ENCODE measurements at places on chromosomes 11 and 22.

DNA sequence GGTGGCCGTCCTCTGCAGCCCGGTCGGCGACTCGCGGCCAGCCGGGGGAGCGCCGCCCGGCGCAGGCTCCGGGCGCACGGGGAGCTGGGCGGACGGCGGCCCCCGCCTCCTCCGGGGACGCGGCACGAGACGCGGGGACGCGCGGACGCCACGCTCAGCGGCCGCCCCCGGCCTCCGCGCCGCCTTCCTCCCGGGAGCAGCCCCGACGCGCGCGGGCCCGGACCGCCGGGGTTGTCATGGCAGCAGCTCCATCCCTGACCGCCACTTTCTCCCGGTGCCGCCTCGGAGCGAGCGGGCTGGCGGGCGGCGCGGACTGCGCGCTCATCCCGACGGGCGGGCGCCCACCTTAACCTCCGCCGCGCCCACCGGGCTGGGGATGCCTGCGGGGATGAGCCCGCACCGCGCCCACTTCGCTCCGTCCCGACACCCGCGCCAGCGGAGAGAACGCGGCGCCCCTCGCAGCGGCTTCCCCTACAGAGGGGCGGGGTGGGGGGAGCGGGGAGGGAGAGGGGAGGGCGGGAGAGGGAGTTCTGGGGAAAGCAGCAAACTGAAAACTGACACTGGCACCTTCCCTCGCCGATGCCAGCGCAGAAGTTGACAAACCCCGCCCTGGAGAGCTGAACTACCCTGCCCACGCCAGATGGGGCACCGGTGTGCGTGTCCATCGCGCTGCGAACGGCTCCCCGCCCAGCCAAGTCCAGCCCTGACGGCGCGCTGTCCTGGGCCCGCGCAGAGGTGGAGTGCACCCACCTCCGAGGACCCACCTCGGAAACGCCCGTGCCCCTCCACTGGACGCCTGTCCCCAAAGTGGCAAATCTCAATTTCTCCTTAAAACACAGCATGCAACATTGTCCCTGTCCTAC, 588.4 kb downstream of the OPCML start:
- no peak for DNase-seq

GRCh38 chr22:44329179-44329796, 16.5 kb upstream of the SHISAL1 start:
- no peak for DNase-seq

DNA sequence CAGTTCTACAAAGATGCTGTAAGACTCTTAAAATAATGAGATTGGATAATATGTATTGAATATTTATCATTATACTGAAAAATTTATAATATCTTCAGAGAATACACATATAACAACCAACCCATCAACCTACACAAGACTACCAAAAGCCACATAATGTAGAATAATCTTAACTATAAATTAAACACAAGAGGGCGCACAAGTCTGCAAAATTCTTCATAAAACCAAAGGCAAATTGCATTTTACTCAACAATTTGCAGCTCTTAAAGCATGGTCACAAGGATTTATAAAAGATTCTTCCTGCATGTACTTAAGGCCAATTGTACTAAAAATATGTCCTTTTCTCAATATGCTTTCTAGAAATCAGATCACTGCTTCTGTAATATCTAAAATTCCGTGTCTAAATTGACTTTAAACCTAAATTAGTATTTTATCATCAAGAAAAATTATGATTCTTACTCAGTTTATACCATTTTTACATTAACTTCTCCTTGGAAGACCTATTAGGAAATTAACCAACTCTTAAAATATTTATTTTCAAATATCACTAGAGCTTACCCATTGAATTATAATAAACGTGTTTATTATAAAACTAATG, 79.0 kb downstream of the TTC28 start:
- DNase-seq, result no peak

DNA sequence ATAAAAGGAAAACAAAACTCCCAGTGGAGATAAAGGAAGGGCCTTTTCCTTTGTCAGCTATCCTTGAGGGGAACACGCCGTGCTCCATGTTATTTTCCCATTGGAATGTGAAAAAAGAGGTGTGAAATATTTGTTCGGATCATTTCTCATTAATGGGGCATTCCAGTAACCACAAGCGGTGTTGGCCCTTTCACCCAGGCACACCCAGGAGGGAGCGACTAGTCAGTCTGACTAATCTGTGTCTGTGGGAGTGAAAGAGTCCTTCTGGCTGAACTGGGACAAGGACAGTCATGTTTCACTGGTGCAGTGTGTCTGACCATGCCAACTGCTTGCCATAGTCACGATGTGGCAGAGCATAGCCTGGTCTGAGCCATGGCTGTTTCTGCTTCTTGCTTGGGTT, 13.0 kb upstream of the MYEOV start:
- DNase-seq, result no peak

DNA sequence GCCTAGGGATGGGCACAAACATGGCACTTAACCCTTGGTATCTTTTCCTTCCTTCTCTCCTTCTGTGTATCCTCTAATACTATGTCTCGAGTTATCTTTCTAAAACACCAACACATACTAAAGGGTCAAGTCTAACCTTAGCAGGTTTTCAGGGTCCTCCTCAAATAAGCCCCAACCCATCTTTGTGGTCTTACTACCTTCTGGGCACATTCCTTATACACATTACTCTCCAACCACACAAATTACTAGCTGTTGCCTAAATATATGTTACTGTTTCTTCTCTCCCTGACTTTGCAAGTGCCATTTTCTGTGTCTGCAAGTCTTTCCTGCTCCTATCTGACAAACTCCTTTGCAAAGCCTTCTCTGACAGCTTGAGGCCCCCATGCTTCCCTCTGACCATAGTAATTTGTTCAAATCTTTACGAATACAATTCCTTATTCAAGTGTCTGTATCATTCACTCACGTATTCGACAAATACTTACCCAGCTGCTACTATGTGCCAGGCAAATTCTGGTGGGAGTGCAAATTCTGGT, 15.8 kb upstream of the NUP160 start:
- DNase-seq, result no peak

- DNase-seq, result no peak
These were observed 216.5 kb upstream of the GRIA4 start for GRCh38 chr11:105393326-105393725.

DNA sequence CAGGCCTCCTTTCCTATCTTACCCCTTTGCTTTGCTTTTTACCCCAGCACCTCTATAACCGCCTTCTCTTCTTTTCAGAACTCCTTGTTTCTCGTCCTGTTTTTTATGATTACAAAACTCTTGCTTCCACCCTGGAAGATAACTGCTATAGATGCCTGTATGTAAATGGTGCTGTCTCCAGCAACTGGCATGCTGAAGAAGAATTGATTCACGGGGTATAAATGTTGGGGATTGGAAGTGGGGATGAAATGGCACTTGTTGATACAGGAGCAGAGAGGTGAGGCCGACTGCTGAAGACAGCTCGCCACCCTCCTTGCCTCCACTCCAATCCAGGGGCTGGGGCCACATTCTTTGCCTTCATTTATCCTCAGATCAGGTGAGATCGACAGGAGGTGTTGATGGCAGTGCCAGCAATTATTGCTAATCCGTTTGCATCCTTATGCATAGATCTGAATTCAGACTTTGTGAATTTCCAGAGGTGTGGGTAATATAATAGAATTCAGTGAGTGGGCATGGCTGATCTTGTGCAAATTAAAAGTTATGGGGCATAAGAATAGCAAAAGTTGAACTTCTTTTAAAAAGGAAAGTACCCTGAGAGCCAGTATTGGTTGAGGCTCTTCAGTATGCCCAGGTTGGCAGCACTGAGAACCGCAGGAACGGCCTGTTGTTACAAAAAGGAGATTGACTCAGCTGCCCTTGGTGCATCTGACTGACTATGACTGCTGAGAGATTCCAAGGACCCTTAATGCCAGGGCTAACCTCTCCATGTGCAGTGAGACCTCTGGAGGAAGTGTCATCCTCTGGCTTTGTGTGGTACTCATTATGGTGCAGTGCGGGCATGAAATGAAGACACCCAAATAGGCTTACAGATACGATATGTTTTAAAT, 5.3 kb downstream of the NEAT1 start:
- peak; percentile 51 for DNase-seq

- no peak for DNase-seq
These were observed 43.9 kb downstream of the CCDC34 start for GRCh38 chr11:27319072-27319471.

GRCh38 chr11:133840479-133840941, 4.8 kb downstream of the SPATA19 start:
- DNase-seq, result no peak

DNA sequence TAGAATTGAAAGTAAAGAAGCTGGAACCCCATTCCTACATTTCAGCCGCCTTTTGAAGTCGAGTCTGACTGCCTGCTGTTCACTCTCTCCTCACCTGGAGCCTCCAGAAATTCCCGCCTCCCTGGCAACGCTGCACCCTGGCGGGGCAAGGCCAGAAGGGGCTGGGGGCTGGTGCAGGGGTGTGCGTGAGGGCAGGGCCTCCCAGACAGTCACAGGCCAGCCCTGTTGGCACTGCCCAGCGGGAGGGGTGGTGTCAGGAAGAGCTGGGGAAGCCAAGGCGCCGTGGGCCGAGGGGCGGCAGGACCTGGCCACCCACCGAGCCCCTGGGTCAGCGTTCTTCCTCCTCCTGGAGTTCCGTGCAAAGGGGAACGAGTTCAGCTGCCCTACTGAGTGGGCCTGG, 123.2 kb downstream of the KCNQ1OT1 start:
- DNase-seq, result no peak

GRCh38 chr11:101127699-101128570, 1.7 kb downstream of the PGR start:
- DNase-seq, result peak; percentile 54

GRCh38 chr11:4826425-4826824, 5.3 kb downstream of the OR51F2 start:
- DNase-seq, result no peak

DNA sequence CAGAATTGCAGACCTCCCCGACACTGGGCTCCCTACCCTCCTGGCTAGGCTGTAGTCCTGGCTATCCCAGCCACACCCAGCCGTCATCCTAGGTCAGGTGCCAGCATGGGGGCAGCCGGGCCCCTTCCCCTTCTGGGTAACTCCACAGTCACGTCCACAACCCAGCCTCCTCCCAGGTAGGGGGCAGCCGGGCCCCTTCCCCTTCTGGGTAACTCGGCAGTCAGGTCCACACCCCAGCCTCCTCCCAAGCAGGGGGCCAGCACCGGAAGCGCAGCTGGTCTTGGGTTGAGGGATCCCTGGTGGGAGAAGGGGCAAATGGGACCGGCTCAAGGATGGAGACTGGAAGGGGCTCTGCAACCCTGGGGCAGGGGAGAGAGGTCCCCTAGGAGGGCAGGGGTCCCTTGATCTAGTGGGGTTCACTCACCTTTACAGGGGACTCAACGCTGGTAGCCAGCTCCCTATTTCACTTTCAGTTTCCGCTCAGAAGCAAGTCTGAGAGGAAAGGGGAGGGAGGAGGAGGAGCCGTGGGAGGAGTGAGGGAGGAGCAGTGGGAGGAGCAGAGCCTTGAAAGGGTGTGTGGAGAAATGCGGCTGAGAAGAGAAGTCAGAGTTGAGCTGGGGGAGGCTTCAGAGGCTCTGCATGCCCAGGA, at the start of gene TRIM21:
TSS of gene TRIM21 (minus strand) at position 494 of the 649 bp plus-strand sequence. CDS start 3,293 bp downstream, outside the sequence.
- DNase-seq, result peak; percentile 79

DNA sequence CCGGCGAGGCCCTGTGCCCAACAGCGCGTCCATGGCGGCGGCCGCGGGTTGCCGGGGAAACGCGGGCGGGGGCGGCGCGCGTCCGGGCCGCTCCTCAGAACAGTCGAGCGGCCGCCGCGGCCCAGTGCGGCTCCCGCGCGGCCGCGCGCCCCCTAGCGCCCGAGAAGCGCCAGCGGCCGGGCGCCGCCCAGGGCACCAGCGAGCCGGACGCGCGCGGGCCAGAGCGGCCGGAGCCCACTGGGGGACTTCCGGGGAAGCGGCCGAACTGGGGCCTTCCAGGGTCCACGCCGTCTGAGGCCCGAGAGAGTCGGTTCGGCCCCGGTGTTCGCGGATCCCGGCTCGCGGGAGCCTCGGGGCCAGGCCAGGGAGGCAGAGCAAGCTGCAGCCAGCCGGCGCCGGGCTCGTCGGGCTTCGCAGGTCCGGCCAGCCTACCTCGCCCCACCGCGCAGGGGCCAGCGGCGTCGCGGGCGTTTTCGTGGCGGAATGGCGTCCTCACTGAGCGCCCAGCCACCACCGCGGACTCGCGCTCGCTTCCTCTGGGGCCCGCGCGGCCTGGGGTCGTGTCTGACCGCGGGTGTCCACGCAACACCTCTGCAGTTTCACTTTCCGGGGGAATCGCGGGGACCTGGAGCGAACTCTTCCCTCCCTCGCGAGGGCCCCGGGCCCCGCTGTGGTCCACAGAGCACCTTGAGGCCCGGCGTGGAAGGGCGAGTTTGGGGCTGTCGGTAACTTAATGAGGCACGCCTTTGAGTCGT, at the start of gene DENND6B:
TSS of gene DENND6B (minus strand) at position 57 of the 755 bp plus-strand sequence. CDS start at position 33, 24 bp downstream.
- DNase-seq, result peak; percentile 69

DNA sequence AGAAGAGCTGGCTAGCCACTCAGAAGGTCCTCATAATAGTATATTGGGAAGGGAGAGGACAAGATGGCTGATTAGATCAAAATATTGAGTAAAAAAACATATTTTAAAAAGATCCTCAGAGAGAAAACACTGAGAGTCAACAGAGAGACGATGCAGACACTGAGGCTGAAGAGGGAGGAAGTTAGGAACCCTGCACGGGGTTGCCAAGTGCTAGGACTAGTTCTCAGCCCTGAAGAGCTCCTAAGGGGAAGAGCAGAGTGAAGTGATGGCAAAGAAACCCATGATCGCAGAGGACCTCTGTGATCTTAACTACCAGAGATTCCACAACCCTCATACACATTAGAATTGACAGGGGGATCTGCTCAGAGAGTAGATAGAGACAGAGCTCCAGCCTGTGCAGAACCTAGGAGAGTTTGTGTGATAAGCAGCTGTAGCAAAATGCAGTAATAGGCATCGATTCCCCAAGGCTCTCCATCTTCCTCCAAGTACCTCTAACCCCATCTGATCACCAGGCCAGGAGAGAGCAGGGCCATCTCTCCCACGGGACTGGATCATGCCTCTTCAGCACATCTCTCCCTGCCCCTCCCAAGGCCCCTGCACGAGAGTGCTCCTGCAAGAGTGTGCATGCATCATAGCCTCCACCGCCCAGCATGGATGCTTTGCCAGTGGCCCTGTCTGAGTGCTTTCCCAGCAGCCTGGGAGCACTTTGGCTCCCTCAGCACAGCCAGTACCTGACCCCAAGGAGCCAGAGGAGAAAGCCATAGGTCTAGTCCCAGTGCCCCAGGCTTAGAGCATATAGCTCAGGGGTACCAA, 41.2 kb upstream of the ARL14EP start:
- DNase-seq, result no peak

DNA sequence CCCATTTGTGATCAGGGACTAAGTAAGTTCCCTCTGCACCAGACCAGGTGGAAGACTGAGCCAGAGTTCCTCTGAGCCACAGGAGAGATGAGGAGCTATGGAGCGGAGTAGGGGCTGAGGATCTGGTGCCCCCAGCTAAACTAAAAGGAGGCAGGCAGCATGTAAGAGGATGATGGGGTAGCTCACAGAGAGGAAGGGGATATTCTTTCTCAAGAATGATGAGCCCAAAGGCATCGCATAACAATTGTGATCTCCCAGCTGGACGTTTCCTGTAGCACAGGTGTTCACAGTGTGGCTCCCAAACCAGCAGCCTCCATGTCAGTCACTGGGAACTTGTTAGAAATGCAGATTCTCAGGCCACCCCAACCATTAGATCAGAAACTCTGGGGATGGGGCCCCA, 24.4 kb downstream of the ADAMTS8 start:
- no peak for DNase-seq

Data from breast epithelium (tissue), 4 donors.